NCI-H460 (cell line): ENCODE measurements at places on chromosomes 2 and 18. TPM values are rescaled to one million over a fixed set of nuclear protein-coding genes. Genes with fewer than 3 reads are reported as not detected.

Gene MLPH
- 81.6 and 107 TPM in 2 replicates for total RNA-seq

Gene ERICH2
- not detected in 2 replicates for total RNA-seq

Gene UGT1A9
- not detected in 2 replicates for total RNA-seq

Gene PTPN4
- 33.1 and 34.3 TPM in 2 replicates for total RNA-seq

DNA sequence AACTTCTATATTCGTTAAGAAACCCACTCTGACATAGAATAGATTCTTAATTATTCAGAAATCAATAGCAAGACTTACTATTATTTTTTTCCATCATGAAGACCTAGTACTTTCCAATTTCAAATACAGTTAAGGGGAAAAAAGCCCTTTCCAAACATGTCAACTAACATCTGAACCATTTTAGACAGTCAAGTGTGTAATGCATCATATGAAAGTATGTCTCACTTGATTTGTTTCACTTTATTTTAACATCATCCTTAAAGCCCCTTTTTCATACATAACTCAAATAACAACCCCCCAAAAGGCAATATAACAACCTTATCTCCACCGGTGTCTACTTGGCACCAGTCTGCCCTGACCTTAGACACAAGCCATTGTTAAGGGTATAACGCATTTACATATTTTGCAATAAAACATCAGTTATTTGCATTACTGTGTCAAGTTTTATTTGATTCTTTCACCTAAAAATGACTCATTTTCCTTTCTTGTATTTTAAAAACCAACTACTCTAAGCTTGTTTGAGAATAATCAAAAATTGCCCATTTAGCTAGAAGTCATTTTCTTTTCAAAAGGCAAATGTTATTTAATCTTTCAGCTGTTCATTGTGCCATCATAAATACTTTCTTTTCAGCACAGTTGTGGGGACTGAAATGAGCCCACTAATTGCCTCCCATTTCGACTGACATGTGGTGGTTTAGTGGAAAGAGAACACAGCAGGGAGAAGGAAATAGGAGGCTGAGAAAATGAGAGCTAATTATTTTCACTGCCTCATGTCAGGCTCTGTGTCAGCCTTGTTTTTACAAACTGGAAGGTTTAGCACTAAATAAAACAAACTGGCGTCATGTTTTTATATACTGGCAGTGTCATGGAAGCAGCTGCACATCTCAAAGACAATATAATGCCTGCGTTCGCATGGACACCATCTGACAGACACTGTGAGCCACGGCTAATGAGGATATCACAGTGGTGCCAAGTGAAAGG, 104.7 kb upstream of the CDCA7 start:
- DNase-seq = no peak

- no peak for DNase-seq
These were observed 69.3 kb upstream of the ITGB6 start for GRCh38 chr2:160269365-160269764.

GRCh38 chr2:38148501-38148900, 72.5 kb upstream of the CYP1B1 start:
- DNase-seq = peak; percentile 47

GRCh38 chr18:811182-811891, 705 bp downstream of the YES1 start:
- DNase-seq = peak; percentile 2

DNA sequence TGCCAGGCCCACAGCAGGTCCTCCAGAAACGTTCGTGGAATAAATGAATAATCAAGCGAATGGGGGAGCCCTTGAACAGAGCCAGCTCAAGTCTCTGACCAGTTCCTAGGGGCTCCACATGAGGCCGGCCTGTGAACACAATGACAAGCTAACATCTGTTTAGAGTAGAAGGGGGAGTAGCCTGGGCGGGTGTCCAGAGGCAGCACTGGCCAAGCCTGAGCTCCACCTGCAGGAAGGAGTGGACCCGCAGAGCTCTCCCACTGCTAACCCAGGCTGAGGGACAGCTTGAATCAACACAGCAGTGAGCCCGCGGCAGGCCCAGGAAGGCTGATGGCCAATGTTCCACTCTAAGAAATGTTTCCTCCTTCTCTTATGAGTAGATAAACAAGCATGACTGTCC, 234.8 kb upstream of the RAB6C start:
- DNase-seq = no peak

- DNase-seq = no peak
These were observed 56.9 kb upstream of the WIPF1 start for GRCh38 chr2:174654419-174654941.

DNA sequence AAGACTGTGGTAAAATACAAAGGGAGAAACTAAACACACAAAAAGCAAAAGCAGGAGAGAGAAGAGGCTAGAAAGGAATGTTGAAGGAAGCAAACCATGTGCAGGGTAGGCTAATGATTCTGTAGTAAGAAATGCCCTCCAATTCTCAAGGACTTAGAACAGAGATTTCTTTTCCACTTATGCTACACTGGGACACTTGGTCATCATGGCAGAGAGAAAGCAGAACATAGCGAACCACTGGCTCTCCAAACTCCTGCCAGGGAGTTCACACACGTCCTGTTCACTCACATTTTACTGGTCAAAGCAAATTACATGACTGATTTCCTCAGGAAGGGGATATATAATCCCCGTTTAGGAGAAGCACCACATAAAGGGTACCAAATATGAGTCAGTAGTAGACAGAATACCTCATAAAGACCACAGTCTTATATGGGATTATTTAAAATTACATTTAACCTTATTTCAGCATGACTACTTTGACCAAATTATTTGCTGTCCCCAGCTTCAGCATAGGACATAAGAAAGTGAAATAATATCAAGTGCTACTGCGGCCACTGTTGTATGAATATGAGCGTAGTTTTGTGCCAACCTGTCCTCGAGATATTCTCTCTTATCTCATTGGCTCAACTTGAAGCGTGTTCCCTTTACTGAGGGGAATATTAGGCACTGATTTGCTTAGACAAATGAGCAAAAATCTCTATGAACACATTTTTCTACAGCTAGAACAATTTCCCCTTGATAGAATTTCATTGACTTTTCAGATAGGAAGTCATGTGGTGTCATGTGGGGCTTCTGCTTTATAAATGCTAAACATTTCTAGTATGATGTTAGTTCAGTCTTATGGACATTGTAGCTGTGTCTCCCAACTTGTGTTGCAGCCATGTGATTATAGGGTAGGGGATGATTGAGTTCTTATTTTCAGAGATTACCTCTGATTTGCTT, 81.7 kb downstream of the FAM161A start:
- DNase-seq = no peak

DNA sequence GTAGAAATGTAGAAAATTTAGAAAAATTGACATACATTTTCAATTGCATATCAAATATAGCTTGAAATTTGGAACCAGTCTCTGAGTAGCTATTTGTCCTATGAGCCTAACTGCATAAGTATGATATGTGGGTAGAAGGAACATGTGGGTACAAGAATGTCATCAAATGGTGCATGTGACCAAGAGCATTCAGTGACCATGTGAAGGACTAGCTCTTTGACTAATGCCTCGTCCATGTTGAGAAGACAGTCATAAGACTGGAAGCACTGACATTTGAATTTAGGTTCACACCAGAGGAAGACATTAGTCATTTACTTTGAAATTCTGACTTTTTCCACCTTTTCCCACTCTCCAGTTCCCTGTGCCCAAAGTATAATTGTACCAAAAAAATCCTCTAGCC, 12.6 kb downstream of the MRPL44 start:
- no peak for DNase-seq

DNA sequence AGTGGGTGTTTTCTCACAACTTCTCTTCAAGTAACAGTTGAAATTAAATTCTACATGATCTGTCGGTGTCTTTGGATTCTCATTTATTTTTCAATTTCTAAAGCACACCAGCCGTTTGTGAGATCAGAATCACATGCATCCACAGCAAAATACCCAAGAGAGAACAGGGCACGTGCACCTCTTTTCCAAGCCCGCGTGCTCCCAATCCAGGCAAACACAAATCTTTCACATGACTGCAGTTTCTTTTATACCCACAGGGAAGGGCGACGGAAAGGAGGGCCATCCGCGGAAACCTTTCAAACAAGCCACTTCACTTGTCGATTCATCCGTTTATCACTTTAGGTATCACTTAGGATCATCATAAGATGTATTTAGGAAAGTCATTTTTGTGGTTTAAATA, 13.0 kb upstream of the DAPL1 start:
- no peak for DNase-seq

GRCh38 chr2:24313744-24314632, 46.3 kb downstream of the ITSN2 start:
- DNase-seq = no peak

- DNase-seq = no peak
These were observed 734.2 kb upstream of the CHAC2 start for GRCh38 chr2:53033411-53033810.

GRCh38 chr2:94964193-94964592, 61.3 kb upstream of the MAL start:
- DNase-seq = no peak
